Stimulated activated CD8-positive, alpha-beta memory T cell treated with anti-CD3 and anti-CD28 coated beads, Interleukin-4, amount 100 ng/mL, for 1 hour (primary cell): ENCODE measurements at places on chromosomes 6 and 20.

DNA sequence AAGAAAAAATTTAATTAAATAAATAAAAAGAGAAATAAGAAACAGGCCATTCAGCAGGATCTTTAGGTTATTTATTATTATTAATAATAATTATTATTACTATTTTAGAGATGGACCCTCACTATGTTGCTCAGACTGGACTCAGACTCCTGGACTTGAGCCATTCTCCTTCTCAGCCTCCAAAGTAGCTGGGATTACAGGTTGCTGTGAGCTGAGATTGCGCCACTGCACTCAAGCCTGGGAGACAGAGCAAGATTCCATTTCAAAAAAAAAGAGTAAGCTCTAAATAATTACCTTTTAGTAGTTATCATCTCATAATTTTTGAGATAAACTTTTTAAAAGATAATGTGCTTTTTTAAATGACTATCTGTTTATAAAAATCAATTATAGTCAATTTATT lies 1102.8 kb upstream of the GJE1 start:
- no peak for DNase-seq

GRCh38 chr20:63055575-63056235 lies 48.9 kb upstream of the BHLHE23 start:
- DNase-seq, result no peak

DNA sequence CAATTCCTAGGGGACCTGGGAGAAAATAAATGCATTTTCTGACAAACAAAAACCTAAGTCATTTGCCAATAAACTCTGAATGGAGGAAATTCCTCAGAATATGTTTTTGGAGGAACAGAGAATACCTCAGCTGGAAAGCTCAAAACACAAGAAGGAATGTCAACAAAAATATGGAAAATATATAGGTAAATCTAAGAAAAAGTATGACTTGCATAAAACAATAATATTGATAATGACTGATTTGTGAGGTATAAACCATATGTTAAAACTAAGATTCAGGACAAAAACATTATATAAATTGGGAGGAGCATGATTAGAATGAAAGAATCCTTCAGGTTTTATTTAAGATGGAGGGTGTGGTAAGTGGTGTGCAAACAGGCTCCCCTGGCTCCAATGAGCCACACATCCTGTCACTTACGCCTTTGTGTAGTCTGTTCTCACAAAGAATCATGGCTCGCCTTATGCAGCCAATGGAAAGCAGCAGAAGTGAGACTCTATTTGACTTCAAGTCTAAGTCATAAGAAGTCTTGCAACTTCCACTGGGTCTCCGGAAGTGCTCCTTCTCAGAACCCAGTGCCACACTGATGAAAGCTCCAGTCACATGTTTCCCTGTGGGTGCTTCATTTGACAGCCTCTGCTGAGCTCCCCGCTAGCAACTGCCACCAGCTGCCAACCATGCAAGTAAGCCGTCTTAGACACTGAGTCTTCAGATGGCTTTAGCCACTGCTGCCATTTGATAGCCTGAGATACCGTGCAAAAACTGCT lies 8.1 kb downstream of the CFAP61 start:
- no peak for DNase-seq

DNA sequence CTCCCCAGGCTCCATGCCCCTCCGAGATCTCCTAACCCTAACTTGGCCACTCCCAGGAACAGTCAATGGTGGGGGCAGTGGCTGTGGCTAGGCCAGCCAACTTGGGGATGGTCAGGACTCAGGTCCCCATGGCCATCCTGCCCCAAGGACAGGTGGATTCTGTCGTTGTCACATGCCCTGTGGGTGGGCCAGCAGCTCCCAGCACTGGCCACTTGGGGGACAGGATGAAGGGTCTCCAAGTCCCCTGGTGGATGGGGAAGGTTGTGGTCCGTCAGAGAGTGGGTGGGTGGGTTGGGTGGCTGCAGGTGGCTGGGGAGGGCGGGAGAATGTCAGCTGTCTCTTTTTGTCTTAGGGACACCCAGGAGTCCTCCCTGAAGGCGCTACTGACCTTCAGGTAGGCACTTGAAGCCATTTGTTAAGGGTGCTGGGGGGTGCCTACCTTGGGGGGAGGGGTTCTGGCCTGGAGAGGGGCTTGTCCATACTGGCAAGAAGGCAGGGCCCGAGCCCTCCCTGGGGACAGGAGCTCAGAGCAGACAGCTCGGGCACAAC lies 5.5 kb downstream of the COL9A3 start:
- no peak for DNase-seq

- DNase-seq, result no peak
Observed at GRCh38 chr6:54043360-54043759, 67.9 kb upstream of the MLIP start.

DNA sequence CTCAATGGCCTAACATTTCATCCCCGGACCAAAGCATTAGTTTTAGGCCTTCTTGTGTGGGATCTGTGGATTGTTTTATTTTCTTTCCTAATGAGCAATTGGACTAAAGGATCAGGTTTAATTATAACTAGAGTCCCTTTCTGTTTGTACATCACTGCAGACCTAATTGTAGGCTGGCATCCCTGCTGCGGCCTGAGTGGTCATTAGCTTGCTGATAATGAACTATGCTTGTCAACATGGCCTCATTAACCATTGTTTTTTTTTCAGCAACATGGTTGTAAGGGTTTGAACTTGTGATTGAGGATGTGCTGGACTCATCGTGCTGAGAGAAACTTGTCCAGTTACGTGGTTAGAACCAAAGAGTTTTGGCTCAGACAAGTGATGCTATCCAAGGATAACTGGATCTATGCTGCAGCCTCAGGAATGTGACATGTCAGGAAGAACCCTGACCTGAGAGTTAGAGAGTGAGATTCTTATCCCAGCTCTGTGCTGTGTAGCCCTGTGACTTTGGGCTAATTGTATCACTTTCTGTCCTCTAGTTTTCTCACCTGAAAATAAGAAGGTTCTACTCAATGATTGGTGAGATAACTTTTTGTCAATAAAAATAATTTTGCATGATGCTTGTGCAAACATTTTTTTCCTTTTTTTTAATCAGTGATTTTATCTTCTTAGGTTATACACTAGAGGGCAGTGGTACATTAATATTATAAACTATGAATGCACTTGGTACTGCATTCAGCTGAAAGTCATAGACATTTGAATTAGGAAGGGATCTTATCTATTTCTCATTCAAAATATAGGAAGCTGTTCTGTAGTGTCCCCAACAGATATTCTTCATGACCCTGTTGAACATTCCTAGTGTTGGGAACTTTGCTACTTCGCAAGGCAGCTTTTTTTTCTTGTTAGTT lies 140.9 kb downstream of the RNF144B start:
- no peak for DNase-seq

GRCh38 chr20:29790510-29790909 lies 1467.0 kb upstream of the DEFB115 start:
- DNase-seq, result no peak
